ENCODE measurements at places on chromosomes 13 and 19.

DNA sequence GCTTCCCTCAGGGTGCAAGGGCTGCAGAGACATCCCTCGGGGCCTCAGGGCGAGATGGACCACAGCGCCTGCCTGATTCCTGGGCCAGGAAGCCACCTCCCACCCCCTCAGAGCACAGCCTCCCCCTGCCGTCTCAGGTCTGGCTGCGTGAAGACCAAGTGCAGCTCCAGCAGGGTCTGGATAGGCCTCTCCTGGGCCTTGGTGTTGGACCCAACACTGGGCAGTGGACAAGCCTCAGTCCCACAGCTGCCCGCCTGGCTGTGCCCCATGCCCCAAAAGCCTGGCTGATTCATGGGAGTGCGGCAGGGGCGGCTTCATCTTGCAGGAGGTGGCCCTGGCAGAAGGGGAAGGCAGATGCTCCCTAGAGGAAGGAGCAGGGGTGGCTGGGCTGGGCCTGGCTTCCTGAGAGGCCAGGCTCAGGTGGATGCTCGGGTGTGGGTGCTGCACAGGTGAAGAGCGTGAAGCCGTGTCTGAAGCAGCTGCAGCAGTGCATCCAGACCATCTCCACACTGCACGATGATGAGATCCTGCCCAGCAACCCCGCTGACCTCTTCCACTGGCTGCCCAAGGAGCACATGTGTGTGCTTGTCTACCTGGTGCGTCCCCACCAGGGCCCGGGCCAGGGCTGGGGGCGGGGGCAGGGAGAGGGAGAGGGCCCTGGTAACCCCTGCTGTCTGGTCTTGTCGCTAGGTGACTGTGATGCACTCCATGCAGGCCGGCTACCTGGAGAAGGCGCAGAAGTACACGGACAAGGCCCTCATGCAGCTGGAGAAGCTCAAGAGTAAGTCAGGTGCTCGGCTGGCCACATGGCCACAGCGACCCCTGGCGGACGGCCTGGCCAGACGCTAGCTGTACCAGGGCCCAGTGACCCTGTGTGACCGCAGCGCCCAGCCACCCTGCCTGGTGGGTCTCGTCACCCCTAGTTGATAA lies 21.7 kb downstream of the MAU2 start:
- peak; percentile 40 for DNase-seq

- peak; percentile 75 for DNase-seq
These were observed 22.5 kb downstream of the IQCN start for GRCh38 chr19:18251587-18252369.

- DNase-seq: peak; percentile 70
These were observed 27.5 kb downstream of the DPRX start for GRCh38 chr19:53659292-53659691.

DNA sequence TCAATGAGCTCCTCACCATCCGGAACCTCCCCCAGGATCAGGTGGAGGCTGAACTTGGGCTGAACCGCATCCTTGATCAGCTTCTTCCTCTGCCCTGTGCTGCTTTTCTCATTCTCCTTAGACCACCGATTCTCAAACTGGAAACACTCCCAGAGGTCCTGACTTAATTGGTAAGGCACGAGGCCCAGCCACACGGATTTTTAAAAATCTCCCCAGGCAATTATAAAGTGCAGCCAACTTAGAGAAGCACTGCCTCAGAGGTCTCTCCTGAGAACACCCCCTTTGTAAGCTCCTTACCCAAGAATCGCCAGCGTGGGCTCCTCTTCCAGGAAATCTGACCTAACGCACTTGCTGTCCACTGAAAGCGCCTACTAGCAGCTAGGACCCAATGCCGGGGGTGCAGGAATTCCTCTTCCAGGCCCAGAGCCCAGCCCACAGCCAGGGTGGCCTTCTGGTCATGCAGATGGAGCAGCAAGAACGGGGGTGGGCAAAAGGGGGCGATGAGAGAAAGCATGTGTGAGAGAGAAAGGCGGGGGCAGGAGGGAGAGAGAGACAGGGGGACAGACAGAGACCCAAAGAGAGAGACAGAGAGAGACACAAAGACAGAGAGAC lies 66.9 kb upstream of the CACNA1A start:
- DNase-seq: no peak

DNA sequence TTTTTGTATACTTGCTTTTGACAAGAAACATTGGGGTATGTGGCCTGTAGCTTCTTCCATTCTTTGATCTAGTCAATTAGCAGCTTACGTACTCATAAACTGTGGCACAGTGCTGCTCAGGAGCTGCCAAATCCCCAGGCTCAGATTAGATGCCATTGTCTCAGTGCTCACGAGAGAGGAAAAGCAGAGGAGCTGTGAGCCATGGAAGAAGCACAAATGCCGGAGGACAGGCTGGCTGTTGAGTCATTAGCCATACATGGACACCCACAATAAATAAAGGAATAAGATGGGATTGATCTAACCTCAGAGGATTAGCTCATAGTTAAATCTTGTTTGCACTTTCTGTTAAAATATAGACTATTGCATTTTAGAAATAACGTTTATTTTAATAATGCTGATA lies 121.7 kb downstream of the POSTN start:
- no peak for DNase-seq

DNA sequence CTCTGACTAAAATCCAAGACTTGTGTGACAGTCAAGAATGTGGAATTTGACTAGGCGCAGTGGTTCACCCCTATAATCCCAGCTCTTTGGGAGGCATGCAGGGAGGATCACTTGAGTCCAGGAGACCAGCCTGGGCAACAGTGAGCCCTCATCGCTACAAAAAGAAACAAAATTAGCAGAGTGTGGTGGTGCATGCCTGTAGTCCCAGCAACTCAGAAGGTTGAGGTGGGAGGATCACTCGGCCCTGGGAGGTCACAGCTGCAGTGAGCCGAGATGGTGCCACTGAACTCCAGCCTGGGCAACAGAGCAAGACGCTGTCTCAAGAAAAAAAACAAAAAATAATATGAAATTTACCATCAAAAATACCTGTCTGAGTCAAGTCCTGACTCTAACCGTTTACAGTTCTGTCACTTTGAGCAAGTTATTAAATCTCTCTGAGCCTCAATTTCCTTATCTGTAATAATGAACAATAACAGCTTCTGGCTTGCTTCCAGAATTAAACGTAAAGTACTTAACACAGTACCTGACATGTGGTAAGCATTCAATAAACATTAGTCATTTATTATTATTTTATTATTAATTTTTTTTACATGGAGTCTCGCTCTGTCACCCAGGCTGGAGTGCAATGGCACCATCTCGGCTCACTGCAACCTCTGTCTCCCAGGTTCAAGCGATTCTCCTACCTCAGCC lies 204.6 kb upstream of the TSC22D1 start:
- no peak for DNase-seq

DNA sequence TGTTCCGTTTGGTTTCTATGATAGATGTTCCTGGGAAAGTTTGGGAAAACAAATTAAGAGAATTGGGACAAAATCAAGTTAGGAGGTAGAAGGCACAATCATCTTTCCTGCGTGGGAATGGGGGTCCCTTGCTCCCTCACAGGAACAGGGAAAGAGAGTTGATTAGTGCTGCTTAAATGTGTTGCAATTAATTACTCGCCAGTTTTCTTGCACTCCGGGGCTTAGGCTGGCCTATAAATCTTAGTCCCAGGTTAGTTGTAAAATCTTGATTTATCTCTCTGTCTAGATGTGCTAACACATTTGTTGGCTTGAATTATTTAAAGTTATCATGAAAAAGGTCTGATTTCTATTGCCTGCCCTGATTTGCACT lies 10.1 kb downstream of the B3GLCT start:
- DNase-seq: no peak

GRCh38 chr13:113969973-113970611 lies 3.8 kb downstream of the C13orf46 start:
- no peak for DNase-seq

DNA sequence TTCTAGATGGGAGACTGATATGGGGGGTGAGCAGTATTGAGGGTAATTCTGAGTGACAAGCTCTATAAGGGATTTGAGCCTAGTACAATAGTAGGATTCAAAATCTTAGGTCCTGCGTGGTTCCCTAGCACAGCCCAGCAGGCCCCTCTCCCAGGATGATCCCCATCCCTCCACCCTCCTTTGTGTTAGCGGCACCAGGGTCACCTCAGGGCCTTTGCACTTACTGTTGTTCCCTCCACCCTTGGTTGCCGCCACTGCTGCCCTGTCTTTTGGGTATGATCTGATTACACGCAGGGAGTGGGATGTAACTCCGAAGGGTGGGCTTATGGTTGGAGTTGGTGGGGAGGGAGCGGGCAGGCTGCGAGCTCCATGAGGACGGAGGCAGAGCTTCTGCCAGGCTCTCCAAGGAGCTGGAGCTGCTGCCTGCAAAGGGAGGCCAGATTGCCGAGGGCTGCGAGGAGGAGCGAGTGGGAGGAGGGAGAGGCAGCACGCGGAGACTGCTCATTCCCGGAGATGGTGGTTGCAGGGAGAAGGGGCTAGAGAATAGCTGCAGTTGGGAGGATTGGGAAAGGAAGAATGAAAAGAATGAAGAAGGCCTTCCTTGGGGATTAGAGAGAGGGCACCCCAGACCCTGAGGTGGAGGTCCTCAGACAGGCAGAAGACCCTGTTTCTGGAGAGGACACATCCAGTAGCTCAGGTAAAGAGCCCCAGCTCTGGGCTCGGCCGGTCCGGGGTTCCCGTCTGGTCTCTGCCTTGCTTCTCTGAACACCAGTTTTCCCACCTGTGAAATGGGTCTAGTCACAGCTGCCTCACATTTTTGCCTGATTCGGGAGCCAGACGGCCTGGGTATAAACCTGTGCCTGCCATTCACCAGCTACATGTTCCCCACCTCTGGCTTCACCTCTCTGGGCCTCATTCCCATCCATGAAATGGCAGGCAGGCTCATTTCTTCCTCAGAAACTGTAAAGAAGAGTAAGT lies 5.2 kb downstream of the NACC1 start:
- DNase-seq: no peak

DNA sequence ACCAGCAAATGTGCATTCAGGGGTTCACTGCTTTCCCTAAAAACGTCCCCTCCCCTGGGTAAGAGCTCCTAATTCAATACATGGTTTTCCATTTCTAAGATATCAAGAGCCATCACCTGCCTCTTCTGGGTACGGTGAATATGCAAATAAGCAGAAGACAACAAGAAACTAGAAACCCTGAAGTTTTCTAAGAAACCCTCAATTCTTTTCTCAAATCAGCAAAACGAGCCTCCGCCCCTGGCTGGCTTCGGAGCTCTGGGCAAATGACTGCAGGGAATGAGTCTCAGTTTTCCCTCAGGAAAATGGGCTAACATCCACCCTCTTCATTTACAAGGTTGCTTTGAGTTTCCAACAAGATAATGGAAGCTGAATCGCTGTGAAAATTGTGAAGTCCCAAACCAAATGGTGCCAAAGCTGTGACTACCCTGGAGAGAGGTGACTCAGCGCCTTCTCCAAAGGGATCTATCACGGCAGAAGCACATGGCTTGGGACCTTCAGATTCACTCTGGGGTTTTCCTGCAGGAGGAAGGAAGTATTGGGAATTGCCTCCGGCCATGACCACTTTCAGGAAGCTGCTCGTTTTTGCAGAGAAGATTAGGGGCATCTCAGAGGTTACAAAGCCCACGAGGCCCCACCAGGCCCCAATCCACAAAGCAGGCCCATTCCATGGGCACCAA lies 26.6 kb downstream of the KLF2 start:
- DNase-seq: peak; percentile 47

DNA sequence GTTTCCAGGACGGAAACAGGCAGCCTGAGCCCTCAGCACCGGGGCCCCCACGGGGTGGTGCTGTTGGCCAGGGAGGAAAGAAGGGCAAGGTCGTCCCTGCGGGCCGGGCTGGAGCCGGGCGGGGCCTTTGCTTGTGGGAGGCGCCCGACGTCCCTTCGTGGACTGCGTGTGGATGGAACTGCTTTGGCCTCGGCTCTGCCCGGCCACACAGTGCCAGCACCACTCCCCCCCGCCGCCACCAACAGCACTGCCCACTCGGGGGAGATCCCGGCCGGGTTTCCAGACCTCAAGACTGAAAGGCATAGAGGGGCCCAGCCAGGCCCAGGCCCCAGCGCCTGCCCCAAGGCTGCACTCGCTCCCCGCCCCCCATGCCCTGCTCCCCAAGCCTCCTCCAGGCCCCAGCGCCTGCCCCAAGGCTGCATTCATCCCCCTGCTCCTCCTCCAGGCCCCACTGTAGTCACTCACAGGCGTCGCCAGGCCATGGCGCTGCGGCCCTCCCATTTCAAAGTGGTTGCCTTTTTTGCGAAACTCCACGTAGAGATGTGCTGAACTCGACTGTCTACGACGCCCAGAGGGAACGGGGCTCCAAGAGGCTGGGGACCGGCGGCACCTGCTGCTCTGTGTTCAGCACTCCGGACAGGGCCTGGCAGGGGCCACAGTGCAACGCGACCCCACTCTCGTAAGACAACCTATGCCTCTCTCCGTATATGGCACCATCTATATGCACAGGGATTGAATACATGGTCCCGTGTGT lies 22.5 kb downstream of the C13orf46 start:
- peak; percentile 40 for DNase-seq

DNA sequence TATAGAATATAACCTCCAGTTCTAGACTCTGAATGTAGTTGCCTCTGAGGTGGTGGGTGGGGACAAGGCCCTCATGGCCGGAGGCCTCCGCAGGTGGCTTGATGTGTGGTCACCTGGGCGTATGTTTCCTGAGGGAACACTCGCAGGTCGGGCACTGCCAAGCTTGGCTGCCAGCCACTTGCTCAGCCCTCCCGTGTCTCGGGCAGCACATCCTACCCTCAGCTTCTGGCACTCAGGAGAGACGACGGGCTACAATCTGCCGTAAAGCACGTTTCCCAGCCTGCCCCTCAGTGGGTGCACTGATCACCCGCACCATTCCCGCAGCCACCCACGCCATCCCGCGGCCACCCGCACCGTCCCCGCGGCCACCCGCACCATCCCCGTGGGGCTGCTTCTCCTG lies 15.2 kb downstream of the THOP1 start:
- no peak for DNase-seq

DNA sequence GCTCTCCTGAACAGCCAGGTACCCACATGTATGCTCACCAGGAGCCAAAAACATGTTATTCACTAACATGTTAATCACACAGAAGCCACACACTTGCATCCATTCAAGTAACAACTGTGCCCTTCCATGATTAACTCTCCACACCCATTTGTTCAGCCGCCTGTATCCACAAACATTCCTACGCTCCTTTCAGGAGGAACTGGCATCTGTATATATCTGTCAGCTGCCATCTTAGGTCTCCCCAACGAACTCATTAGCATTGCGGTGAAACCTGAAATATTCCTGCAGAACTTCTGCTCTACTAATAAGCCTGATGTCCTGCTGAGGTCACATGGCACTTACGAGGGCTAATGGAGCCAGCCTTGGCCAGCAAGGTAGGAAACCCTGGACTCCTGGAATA lies 33.0 kb downstream of the OLFM2 start:
- DNase-seq: no peak

- DNase-seq: peak; percentile 8
These were observed 329.8 kb upstream of the GPC6 start for GRCh38 chr13:92896842-92897241.

DNA sequence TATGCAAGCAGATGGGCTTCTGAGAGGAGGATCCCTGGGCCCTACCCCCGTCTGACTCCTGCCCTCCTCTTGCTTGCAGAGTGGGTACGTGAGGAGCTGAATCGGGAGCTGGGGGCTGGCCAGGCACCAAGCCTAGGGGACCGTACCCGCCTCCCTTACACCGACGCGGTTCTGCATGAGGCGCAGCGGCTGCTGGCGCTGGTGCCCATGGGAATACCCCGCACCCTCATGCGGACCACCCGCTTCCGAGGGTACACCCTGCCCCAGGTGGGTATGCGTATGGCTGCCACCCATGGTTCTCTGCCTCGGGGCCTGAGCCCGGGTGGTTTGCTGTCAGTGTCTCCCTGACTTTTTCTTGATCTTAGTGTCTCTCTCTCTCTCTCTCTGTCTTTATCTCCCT lies 10.4 kb downstream of the CYP2S1 start:
- no peak for DNase-seq

GRCh38 chr19:41341669-41342490 lies 11.8 kb downstream of the TGFB1 start:
- no peak for DNase-seq

- no peak for DNase-seq
These were observed 675 bp downstream of the PEG3 start for GRCh38 chr19:56839652-56840450.

Measured in RKO (cell line).